ENCODE measurements at places on chromosomes 16 and 17.

GRCh38 chr16:22070361-22071330 is 21.7 kb upstream of the VWA3A start:
- DNase-seq = no peak

- no peak for DNase-seq
Observed at GRCh38 chr17:8393470-8394231, 4.0 kb downstream of the RNF222 start.

GRCh38 chr16:82834151-82834815 is 207.5 kb downstream of the CDH13 start:
- no peak for DNase-seq

GRCh38 chr16:89395150-89396142 is 94.9 kb downstream of the ANKRD11 start:
- DNase-seq = no peak

DNA sequence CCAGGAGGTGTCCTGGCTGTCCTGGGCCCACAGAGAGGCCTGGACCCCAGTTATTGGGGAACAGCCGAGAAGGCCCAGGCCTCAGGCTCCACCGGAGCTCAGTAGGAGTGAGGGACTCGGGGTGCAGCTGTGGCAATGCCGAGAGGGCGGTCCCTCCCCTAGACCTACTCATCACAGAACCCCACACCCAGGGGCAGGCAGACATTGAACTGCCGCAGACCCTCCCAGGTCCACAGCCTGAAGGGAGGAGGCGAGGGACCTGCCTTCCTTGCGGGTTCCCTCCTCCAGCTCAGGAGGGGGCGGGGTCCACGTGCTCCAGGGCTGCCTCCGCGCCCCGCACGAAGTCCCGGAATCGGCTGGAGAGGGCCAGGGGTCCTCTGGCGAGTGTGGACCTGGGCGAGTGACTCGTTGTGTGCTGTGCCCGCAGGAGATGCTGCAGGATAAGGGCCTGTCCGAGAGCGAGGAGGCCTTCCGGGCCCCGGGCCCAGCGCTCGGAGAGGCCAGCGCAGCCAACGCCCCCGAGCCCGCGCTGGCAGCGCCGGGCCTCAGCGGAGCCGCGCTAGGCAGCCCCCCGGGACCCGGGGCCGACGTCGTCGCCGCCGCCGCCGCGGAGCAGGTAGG is 3.9 kb downstream of the TBX4 start:
- no peak for DNase-seq

DNA sequence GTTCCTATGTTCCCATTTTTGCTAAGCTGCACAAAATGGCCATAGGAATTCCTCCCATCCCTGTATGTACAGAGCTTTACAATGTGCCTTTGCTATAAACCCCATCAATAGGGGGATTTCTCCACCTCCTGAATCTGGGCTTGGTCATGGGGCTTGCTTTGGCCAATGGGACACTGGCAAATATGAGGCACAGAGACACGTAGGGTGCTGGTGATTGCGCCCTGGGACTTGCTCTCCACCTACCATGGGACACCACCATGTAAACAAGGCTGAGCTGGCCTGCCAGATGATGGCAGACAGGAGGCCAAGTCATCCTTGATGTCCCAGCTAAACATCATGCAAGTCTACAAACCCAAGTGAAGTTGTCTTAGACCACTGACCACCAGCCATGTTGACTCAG is 15.3 kb upstream of the ALDH3A1 start:
- no peak for DNase-seq

- DNase-seq = no peak
Observed at GRCh38 chr16:49560004-49560830, 186.6 kb downstream of the C16orf78 start.

DNA sequence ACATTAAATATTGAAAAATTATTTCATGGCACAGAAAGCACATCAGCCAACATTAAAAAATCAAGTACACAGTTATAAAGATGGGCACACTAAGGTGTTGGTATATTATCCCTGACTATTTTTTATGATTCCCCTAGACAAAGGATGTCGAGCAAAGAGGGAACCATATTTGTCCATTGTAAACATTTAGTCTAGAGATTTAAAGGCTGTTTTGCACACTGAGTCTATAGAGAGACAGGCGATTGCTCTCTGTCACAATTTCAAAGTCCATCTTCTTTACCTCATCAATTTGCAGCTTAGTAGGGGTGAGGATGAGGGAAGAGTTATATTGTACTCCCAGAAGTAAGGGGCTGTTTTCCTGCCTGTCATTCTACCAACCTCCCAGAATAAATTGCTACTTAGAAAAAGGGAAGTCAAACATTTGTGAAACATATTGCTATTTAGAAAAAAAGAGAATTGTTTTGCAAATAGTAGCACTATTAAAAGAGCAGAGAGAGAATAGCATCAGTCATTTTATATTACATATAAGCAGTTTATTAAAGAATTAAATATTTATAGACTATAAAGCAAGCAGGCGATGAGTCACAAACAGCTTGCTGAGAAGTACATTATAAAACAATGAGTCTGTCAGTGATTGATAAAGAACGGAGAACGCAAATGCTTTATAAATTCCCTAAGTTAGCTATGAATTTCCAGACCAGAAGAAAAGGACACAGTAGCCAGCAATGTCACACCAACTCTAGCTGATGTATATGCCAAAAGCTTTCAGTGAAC is 270.6 kb upstream of the PMFBP1 start:
- no peak for DNase-seq

- DNase-seq = no peak
Observed at GRCh38 chr17:78026381-78026780, 67.9 kb downstream of the TNRC6C start.

GRCh38 chr17:38341035-38341721 is 2.6 kb downstream of the GPR179 start:
- DNase-seq = no peak

DNA sequence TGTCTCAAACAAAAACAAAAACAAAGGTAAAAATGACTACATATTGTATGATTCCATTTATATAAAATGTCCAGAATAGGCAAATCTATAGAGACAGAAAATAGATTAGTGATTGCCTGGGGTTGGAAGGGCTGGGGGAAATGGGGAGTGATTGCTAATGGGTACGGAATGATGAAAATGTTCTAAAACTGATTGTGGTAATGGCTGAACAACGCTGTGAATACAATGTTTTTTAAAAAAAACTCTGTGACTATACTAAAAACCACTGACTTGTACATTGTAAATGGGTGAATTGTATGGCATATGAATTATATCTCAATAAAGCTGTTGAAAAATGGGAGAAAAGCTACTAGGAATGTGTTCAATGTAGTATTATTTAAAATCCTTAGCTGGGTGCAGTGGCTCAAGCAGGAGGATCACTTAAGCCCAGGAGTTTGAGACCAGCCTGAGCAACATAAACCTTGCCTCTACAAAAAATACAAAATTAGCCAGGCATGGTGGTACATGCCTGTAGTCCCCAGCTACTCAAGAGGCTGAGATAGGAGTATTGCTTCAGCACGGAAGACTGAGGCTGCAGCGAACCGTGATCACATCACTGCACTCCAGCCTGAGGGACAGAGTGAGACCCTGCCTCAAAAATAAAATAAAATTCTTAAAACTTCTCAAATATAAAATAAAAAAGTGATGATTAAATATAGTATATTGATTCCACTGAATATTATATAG is 47.9 kb downstream of the TOM1L2 start:
- no peak for DNase-seq

- DNase-seq = no peak
Observed at GRCh38 chr16:23998771-23999170, 163.0 kb downstream of the PRKCB start.

GRCh38 chr17:10069301-10069700 is 129.1 kb downstream of the GAS7 start:
- DNase-seq = no peak

GRCh38 chr16:57892447-57893096 is 78.4 kb downstream of the CNGB1 start:
- DNase-seq = no peak

- DNase-seq = no peak
Observed at GRCh38 chr17:30244853-30245385, 9.4 kb upstream of the SLC6A4 start.

- DNase-seq = no peak
Observed at GRCh38 chr16:71432906-71433305, 8.9 kb downstream of the TLE7 start.

GRCh38 chr17:13129356-13129755 is 111.5 kb upstream of the ELAC2 start:
- DNase-seq = no peak

DNA sequence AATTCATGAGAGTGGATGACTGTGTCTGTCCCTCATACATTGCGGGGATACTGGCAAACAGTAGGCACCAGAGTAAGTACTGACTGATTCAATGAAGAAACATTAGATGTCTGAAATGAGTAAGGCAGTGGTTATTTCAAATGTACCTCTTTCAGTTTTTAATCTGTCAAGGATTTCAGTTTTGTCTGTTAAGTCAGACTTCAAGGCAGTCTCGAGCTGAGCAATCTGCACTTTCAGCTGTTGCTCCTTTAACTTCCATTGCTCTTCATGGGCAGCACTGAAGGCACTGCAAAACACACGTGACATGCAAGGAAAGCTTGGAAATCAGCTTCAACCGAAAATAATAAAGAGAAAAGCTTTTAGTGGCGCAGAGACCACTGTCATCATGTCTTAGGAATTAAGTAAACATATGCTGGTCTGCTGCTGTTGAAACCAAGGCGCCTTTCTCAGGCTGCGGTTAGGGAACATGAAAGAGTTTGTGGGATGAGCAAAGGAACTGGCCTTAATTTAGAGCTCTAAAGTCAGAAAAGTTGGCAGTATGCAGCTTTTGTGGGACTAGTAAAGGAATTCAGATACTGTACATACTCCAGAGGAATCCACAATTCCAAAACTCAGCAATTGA is 38.8 kb downstream of the RPGRIP1L start:
- DNase-seq = no peak

- DNase-seq = no peak
Observed at GRCh38 chr17:10200016-10200415, 1.6 kb upstream of the GAS7 start.

DNA sequence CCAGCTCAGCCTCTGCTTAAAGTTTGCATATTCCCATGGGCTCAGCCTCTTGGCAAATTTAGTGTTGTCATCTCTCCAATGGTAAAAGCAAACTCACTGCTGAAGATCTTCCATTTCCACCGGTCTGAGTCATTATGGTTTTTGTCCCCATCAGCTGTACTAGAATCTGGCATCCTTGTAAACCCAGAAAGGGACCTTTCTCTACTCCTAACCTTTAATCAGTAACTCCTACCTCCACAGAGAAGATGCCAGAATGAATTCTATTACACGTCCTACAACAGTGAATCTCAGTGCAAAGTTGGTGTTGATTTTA is 45.8 kb downstream of the ZNF652 start:
- no peak for DNase-seq

DNA sequence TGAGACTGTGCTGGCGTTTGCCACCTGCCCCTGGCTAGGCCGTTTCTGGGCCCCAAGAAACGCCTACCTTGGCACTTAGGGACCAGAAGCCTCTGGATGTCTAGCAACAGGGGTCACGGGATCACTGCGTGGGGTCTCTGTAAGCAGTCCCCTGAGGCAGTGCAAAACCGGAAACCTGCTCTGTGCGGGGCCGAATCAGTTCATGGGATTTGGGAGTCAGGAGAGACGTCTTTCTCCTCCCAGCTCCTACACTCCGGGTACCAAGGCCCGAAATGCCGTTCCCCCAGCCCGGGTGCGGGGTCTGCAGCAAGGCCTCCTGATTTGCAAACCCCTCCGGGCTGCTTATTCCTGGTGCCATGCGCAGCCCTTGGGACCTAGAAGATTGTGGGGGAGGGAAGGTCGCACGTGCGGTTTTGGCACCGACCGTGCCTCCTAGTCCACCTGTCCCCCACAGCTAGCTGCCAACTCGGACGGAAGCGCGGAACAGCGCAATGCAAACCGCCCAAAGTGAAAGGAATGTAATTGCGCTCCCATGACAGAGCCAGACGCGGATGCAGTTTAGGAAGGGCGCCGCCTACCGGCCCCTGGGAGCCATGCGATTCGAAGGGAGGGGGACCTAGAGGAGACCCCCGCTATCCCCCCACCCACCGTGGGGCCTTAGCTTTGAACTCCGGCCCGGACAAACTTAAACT is 6.5 kb downstream of the IRX5 start:
- DNase-seq = peak; percentile 83

DNA sequence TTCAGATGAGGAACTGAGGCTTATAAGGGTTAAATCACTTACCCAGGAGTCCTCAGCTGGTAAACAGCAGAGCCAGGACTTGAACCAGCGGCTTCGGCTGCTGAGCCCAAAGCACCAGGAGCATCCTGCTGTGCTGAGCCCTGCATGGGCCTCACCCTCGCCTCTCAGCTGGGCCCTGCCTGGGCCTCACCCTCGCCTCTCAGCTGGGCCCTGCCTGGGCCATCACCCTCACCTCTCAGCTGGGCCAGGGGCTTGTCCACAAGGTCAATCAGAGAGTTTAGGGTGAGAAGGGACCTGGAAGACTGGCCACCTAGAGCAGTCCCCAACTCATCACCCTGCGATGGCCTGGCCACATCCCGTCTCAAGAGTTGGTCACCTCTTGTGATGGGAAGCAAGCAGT is 4.2 kb downstream of the STAC2 start:
- no peak for DNase-seq

DNA sequence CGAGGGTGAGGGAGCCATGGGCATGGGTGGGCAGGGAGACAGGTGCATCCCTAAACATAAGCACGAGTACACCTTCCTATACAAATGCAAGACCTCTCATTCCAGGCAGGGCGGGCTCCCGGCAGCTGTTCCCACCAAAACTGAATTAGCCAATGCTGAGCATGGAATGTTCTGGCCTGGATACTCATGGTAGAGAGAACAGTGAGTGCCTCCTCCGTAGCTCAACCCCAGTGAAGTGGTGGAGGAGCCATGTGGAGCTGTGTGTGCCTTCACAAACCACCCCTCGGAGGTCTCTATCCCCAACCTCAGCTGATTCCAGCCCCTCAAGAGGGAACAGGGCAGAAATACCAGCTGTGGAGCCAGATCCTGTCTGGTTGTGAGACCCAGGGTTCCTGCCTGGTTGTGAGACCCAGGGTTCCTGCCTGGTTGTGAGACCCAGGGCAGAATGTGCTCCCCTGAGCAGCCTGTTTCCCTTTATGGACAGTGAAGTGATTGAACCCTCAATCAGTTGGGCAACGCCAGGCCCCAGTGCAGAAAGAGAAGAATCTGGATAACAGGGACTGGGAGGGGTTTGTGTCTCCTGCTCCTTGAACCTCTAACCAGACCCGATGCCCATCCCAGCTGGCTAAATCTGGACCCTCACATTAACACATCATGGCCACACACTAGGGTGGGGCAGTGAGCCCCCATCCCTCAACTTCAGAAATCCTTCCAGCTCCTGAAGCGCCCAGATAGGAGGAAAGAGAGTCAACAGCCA is 2.4 kb upstream of the CDH16 start:
- no peak for DNase-seq

GRCh38 chr16:1331712-1332617 is 1.5 kb upstream of the BAIAP3 start:
- no peak for DNase-seq

DNA sequence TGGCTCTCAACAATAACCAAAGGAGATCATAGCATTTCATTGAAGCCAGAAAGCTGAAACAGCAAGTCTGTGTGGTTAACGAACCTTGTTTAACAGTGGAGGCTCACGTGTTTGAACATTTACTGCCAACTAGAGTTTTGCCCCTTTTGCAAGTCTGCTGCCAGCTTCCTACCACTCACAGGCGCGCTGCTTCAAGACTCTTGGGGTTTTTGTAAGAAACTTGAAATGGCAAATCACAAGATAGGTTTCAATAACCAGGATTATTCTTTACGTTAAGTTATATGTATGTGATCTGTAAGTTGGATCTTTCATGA is 1.2 kb downstream of the SNTB2 start:
- peak; percentile 9 for DNase-seq

- peak; percentile 49 for DNase-seq
Observed at GRCh38 chr16:85284141-85284817, 172.0 kb upstream of the CIBAR2 start.

- no peak for DNase-seq
Observed at GRCh38 chr17:78748730-78749317, 33.2 kb downstream of the CYTH1 start.
